ENCODE measurements at places on chromosomes 12 and 14.
A peak's percentile ranks its signal among the peaks of the same experiment; 100 is the strongest.

- no peak for DNase-seq
Observed at GRCh38 chr12:50924439-50925341, 27.7 kb upstream of the HIGD1C start.

- no peak for DNase-seq
Observed at GRCh38 chr12:56998981-56999380, 7.4 kb downstream of the ZBTB39 start.

GRCh38 chr12:109870648-109871047 is 9.7 kb downstream of the GLTP start:
- no peak for DNase-seq

- no peak for DNase-seq
Observed at GRCh38 chr12:89984846-89985245, 276.2 kb upstream of the ATP2B1 start.

DNA sequence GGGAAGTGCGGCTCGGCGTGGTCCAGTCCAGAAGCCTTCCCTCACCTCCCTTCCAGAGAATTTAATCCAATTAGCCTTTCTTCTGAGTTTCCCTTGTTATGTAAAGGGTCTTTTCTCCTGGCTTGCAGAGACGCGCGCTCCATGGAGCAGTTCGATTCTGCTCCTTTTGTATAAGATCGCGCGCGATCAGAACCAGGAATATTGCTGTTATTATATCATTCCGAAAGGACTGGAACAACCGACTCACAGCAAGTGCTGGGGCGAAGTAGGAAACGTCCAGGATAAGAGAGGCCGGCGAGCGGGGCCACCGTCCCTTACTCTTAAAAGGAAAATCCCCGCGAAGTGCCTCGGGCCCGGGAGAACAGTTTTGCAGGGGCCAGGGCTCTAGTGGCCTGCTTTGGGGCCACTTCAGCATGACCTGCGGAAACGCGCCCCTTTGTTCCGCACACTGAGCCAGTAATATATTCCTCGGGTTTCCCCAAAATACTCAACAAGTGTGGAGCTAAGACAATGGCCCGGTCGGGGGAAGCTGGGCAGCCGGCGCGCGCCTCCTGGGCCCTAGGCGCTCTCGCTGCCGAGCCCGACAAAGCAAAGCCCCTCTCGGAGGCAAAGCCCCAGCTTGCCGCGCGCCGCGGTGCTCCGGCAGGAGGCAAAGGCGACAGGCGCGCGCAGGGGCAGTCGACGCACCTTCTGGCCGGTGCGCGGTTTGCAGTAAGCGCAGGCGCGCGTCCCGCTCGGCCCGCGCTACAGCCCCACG is 2.9 kb downstream of the RFX4 start:
- DNase-seq, result no peak

DNA sequence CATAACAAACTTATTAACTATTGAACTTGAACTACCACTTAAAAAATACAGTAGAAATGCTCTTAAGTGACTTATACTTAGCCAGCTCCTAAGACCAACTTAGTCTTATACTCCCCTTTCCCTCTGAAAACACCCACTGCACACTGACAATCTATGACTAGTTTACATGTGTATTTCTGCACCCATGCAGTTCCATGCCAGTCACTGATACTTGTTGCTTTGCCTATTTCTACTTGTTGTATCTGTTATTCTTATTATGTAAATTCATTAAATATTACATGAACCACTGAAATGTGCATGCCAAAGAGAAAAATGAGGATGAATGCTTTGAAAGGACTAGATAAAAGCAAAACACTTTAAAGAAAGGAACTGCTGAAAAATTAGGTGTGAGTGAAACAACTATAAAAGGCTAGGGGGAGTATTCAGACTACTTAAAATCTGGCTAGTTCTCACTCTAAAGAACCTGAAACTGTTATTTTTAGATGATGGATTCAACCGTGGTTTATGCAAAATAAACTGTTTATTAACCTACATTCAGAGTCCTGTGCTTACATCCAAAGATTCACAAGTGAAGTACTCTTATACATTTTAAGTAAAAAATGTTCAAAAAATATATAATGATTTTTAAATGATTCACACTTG is 74.7 kb downstream of the RPS6KA5 start:
- no peak for DNase-seq

DNA sequence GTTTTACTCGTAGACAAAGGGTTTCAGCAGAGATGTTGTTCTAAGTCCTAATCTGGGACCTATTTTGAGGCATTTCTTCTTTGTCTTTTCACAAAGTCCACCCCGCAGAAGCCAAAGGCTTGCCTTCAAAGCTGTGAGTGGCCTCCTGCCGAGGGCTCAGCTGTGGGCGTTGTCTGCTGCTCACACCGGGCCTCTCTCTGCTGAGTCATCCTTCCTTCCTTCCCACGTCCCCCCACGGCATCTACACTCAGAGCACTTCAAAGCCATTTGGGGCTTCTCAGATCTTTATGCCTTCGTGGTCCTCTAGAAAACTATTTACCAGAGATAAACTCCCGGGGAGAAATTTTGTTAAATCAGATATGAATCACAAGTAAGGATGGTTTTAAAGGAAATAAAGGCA is 115.9 kb upstream of the TMPO start:
- peak; percentile 30 for DNase-seq
